ENCODE measurements at places on chromosomes 7 and 10.

- DNase-seq, result no peak
Observed at GRCh38 chr10:132306864-132307751, 642 bp downstream of the STK32C start.

- DNase-seq, result no peak
Observed at GRCh38 chr7:155167706-155168365, 97.7 kb downstream of the HTR5A start.

- DNase-seq, result no peak
Observed at GRCh38 chr7:116239434-116239833, 29.1 kb downstream of the TES start.

- DNase-seq, result no peak
Observed at GRCh38 chr10:131290781-131291180, 20.7 kb downstream of the TCERG1L start.

DNA sequence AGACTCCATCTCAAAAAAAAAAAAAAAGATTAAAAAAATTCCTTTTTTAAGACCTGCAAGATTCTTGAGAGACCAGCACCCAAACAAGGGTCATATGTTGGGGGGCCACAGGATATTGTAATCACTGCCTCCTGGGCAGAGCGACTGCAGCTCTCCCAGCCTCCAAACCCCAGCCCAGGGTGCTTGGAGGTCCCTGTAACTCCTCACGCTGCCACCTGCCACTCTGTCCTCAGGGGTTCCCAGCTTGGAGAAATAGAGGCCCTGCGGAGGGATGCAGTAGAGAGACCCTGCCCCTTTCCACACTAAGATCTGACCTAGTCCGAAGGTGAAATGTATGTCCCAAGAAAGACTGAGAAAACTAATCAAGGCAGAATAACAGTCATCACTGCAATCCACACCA is 343.7 kb downstream of the GRID1 start:
- no peak for DNase-seq

DNA sequence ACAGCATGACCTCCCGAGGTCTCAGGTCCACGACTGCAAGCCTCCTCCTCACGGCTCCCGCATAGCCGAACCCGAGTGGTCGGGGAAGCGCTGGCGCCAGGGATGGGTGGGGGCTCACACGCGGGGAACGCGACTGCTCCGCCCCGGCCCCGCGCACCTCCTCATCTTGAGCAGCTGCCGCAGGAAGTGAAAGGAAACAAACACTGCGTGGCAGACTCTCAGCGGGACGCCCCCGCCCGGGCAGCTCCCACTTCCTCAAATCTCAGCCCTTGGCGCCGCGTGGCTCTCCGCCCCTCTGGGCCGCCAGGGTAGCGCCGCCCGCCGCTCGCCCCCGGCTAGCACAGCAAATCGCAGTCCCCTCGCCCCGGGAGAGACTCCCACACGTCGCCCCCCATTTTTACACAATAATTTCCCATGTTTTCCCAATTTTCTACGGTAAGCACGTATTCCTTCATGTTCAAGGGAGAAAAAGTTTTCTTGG is at the start of gene TMEM243:
Gene TMEM243, minus strand, starts transcription at position 188 of the 481 bp plus-strand sequence. CDS start 229 bp downstream, outside the sequence.
- DNase-seq, result peak; percentile 88

DNA sequence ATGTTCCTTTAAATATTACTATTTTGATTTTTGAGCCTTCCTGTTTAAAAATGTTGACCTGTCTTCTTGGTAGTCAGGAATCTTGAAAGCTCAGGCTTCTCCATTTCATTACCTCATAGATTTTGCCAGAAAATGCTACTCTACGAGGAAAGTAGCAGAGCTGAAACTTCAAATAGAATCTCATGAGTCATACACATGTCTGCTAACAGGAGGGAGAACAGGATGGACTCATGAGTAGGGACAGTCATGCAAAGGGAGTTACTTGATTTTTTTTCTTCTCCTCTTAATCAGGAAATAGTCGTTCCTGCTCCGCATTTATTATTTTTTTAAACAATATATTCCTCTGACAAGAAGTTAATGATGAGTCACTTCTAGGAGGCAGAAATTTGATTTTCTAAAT is 37.0 kb upstream of the MINDY3 start:
- DNase-seq, result no peak

DNA sequence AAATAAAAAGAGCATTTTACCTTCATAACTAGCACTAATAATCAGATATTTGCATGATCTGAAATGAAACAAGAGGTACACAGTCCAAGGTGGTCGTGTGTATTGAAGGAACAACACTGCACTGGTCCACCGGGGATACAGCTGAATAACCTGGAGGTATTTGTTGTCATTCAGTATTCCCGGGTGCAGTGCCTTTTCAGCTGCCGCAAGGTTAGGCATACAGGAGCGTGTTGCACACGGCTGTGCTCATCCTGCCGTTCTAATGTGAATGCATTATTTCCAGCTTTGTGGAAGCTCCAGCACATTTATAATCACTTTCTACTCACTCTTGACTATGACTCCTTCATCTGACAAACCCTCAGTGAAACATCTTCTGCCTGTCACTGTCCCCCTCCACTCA is 377.8 kb downstream of the GFRA1 start:
- no peak for DNase-seq

DNA sequence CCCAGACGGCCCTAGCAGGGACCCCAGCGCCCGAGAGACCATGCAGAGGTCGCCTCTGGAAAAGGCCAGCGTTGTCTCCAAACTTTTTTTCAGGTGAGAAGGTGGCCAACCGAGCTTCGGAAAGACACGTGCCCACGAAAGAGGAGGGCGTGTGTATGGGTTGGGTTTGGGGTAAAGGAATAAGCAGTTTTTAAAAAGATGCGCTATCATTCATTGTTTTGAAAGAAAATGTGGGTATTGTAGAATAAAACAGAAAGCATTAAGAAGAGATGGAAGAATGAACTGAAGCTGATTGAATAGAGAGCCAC is 184 bp downstream of the CFTR start:
- DNase-seq, result no peak

- peak; percentile 13 for DNase-seq
Observed at GRCh38 chr7:32164341-32164996, 94.3 kb upstream of the PDE1C start.

DNA sequence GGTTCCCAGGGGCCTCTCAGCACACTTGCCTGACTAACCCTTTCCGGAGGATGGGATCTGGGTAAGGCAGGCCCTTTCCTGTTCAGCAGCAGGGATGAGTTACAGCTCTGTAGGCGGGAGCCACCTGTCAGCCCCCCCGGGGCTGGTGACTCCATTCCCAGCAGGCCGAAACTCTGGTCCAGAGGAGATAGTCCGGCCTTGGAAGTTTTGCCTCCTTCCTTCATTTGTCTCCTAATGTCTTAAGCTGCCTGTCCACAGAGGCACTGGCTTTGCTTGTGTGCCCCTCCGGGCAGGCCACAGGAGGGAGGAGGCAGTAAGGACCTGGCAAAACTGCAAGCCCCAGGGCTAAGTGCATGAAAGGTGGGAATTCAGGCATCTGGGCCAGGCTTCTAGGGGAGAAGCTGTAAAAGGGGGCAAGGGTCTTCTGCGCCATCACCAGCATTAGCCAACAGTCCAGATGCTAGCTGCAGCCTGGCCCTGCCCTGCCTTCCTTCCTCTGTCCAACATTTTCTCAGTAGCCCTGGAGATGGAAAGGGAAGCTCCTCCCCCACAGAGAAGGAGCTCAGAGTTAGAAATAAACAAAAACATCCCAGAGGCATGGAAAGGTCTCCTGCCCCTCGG is 1.2 kb downstream of the ADIRF start:
- DNase-seq, result no peak

- no peak for DNase-seq
Observed at GRCh38 chr10:43174969-43175368, 36.7 kb downstream of the CSGALNACT2 start.

- no peak for DNase-seq
Observed at GRCh38 chr7:116571037-116571436, 46.2 kb downstream of the CAV1 start.

- no peak for DNase-seq
Observed at GRCh38 chr10:102593804-102594079, 50.5 kb upstream of the TRIM8 start.

- DNase-seq, result no peak
Observed at GRCh38 chr10:62584731-62585130, 210.6 kb downstream of the ZNF365 start.

DNA sequence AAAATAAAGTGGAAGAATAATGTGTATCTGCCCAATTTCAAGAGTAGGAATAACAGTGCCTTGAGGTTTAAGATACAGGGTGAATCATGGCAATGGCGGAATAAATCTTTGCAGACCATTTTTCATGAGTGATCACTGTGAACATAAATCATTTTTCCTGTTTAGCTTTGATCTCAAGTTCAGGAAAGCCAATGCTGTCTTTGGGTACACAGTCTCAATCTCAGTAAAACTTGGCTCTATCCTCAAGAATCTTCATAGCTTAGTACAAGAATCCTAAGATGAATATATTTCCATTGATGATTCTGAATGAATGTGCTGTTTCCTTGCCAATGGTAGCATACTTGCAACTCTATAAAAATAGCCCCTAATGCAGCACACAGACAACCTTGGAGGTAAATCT is 6.8 kb downstream of the NAMPT start:
- no peak for DNase-seq

DNA sequence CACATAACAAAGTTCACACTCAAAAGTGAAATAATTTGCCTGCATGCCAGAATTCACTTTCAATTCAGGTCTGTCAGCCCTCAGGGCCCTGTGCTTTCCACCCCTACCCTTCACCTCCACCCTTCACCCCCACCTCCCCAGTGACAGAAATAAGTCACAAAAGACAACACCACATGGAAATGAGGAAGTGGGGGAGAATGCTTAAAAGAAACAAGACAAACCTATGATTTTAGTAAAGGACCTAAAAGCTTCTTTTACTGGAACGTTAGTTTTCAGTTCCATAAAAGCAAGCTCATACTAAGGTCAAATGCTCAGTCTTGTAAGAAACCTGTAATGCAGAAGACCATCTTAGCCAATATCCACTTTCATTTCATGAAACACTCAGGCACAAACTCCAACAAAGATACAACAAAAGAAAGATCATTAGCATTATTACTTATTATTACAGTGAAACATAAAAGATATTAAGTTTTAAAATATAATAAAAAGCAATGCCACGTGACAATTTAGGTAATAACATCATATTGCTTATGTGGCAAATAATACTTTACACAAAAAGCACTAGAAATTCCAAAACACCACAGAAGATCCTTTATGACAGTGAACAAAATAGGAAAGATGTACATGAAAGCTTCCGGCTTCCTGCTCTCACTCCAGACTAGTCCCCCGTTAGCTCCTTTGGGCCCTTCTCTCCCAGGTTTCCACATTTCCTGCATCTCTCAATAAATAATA is 112.1 kb downstream of the LMBR1 start:
- no peak for DNase-seq

DNA sequence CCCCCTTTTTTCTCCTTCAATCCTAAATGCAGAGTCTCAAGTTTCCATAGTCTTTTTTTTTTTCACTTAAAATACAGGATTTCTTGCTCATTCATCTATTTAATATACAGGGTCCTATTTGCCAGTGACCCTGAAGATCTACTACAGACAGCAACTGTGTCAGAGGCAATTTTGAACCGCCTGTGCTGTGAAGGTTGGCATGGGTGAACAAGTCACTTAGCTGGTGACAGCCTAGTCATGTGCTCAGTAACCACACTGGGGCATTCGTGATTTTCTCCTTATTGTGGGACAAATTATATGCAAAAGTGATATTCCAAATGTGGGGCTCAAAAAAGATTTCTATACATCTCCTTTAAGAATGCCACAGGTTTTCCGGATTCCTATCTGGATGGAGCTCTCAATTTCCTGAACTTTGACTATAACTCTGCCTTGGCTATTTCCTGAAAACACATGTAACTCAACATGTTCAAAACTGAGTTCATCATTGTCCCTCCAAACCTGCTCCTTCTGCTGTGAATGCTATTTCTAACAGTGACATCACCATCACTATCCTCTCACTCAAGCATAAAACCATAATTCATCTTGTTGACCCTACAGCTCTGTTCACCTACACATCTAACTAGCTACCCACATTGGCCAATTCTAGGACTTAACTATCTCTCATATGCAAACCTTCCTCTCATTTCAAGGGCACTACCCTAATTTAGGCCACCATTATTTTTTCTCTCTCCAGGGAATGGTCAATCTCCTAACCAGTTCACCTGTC is 36.7 kb downstream of the CDK6 start:
- no peak for DNase-seq

- no peak for DNase-seq
Observed at GRCh38 chr10:113882240-113882639, 27.8 kb downstream of the NHLRC2 start.

All from MM.1S (cell line).